ENCODE measurements at places on chromosomes 2 and 18.
A peak's percentile ranks its signal among the peaks of the same experiment; 100 is the strongest.

GRCh38 chr18:63965716-63966330, 4.1 kb upstream of the SERPINB8 start:
- DNase-seq: no peak

DNA sequence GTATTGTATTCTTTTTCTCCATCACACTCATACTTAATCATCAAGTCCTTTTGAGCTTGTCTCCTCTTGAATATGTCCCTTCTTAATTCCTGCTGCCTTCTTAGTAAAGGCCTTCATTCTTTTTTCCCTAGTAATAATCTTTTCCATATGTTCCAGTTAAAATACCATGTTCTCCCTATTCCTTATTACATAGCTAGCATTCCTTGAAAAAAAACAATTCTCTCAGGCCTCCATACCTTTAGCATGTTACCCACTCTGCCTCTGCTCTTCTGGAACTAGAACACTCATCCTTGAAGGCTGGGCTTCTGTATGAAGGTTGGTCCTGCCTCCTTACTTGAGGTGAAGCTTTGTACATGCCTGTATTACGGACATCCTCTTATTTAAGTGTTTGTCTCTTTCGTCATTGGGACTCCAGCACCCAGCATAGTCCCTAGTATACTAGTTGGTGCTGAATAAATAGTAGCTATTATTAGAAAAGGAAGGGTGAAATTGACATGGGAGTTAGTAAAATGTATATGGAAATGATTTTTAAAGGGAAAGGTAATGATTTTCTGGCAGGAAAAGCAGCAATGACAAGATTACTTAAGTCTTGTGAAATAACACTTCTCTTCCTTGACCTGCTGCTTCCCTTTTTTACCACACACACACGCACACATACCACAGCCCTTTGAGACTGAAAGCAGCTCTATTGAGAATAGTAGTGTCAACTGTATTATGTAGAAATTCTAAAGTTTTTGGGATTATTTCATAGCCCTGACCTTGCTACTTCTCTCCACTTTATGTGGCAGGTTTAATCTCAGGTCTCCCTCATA, 45.6 kb downstream of the REL start:
- peak; percentile 94 for DNase-seq

DNA sequence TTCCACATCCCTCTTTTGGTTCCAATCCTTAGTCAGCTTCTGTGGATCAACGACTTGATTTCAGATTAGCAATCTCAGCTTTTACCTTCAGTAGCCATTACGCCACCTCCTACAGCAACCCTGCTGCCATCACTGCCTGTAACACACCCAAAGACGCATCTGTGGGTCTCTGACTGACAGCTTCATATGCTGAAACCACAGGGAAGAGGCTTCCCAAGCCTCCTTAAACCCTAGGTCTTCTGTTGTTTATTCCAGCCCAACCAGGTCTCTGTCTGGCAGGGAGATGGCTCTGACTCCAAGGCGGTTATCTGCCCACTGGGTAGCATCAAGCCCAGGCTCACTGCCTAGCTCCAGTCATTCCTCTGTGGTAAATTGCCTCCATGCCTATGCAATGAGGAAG, 28.6 kb upstream of the TRIB2 start:
- DNase-seq: no peak

DNA sequence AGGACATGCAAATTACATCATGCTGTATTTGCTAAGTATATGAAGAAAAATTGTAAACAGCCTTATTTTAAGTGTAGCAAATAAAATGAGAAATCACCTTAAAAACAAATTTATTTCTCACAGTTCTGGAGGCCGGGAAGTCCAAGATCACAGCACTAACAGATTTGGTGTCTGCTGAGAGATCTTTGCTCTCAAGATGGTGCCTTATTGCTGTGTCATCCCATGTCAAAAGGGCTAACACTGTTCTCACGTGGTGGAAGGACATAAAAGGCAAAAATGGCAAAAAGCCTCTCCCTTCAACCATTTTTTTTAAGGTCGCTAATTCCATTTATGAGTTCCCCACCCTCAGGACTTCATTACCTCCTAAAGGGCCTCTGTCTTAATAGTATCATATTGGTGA, 12.1 kb downstream of the XRCC5 start:
- no peak for DNase-seq

GRCh38 chr2:114063346-114063745, 173.5 kb downstream of the ACTR3 start:
- DNase-seq: no peak

DNA sequence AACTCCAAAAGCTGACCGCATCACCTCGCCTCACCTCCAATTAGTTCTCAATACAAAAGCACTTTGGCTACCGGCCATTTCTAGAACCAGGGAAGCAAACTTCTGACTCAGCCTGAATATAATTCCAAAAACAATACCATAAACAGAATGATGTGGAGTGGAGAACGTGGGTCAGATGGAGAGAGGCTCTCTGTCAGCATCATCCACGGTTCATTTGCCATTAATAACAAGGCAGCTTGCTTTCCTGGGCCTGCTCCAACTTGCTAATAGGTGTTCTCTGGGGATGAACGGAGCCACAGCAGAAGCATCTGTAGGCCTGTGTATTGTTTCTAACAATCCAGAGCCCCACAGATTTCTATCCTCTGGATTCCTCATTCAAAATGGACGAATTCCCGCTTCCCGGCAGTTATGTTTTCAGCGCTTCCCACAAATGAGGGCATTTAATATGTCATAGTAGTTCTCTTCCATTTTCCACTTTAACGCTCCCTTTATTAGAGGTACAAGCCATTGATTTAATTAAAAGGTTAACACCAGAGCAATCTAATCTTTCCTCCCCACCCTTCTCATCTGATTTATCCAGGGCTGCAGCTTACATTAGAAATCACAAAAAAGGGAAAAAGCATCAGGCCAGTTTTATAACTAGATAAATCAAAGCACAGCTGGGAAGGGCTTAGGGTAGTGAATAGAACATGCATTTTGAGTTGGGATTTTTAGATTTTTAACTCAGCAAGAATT, 23.2 kb upstream of the CNTNAP5 start:
- no peak for DNase-seq

Measured in AML-193 (cell line).